ENCODE measurements at places on chromosomes 7 and 10. TPM values are rescaled to one million over a fixed set of nuclear protein-coding genes. Genes with fewer than 3 reads are reported as not detected.
A peak's percentile ranks its signal among the peaks of the same experiment; 100 is the strongest.

GRCh38 chr10:97763947-97764346 is 7.9 kb downstream of the SFRP5 start:
- no peak for DNase-seq

Gene RNF32
- 0.38 TPM for total RNA-seq

DNA sequence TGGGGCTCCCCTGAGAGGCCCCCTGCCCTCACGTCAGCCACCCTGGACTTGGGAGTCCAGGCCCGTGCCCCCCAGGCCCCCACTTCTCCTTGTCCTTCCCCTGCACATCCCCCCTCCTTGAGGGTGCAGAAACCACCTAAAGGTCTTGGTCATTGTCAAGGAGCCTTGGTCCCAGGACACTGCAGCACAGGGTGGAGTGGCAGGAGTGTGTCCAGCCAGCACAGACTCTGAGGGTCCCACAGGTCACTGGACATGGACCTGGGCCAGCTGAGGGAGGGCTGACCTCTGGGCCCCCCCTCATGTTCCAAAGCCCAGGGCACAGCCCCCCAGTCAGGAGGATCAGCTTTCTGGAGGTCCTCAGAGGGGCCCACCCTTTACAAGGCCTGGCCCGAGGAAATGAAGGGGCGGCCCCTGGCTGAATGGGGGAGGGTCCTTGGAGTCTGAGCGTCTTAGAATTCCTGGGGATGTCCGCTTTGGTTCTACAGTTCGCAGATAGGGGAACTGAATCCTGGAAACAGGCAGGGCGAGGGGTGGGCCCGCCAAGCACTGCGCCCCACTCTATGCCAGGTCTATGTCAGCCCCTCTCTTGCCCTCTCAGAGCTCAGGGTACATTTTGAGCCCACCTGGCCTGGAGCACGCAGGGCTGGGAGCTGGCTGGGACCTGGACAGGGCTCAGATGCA is 54.0 kb downstream of the PWWP2B start:
- DNase-seq = no peak

Gene ATOH7
- not detected for total RNA-seq

- DNase-seq = no peak
These were observed 175.2 kb downstream of the CDK14 start for GRCh38 chr7:90771281-90771680.

Gene ECD
- total RNA-seq = 17.0 TPM

DNA sequence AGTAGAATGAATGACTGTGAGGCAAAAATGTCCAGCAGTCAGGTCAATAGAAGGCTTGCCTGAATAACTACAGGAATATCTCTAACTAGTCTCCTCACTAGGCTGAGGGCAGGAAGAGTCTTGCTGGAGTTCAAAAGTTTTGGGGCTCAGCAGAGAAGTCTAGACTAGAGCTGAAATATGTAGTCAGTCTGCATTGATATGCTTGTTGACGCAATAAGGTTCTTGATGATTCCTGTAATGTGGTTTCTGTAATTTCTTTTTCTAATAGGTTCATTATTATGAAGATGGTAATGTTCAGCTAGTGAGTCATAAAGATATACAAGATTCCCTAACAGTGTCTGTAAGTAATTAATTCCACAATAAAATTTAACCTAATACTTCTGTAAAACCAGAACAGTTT is 41.5 kb upstream of the ST7 start:
- DNase-seq = no peak

GRCh38 chr7:1846331-1847065 is 176.4 kb downstream of the ELFN1 start:
- peak; percentile 75 for DNase-seq

Gene SKIDA1
- 1.8 TPM for total RNA-seq

GRCh38 chr7:150784954-150785353 is 15.2 kb downstream of the TMEM176B start:
- no peak for DNase-seq

Gene NAT16
- total RNA-seq = not detected

Gene LRMDA
- total RNA-seq = 4.5 TPM

DNA sequence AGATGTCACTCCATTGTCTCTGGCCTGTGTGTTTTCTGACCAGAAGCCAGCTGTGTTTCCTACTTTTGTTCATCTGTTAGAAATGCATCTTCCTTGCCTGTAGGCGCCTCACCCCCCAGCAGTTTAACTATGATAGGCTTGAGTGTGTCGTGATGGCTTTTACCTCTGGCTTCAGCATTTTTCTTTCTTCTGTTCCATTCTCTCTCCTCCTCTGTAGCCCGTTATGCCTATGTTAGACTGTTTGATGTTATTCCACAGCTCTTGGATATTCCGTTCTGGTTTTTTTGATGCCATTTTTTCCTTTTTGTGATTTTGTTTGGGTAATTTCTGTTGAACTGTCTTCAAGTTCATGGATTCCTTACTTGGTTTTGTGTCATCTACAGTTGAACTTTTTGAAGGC is 17.9 kb downstream of the MMP21 start:
- no peak for DNase-seq

Gene BTBD16
- not detected for total RNA-seq

- no peak for DNase-seq
These were observed 1150.0 kb upstream of the POT1 start for GRCh38 chr7:126079581-126079980.

- DNase-seq = no peak
These were observed 6.5 kb upstream of the CALU start for GRCh38 chr7:128732521-128733277.

DNA sequence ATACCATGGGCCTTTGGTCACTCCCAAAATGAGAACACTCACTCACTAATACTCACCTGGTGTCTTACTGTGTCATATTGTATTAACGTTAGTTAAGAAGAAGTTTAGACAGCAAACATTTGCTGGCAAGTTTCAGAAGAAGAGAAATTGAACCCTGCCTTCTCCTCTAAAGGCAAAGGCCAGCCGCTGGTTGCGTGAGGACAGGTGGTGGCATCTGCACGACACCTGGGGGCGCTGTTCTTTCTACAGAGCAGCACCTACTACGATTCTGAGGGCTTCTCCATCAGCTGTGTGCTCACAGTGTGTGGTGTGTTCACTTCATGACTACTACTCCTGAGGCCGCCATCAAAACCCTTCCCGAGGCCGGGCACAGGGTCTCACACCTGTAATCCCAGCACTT is 17.9 kb upstream of the CLEC2L start:
- DNase-seq = no peak

DNA sequence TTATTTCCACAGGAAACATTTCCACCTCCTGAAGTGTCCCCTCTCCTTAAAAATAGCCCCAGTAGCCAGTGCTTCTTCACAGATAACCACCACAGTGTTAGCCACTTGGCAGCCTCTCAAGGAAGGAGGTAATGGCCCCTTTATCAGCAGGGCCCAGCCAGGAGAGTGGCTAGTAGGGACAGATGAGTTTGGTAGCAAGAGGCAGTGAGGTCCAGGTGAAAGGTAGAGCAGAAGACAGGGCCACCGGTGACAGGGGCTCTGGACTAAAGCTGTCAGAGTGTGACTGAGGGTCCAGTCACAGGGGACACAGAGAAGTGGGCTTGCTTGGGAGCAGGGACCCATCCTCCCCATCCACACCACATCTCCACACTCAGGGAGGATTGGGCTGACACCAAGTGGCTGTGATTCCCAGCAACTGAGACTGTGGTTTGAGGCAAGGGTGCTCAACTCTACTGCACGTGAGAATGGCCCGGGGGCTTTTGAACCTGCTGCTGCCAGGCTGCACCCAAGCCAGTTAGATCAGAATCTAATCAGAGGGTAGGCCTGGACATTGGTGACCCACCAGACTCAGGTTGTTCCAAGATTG is 52.2 kb downstream of the C10orf120 start:
- DNase-seq = no peak

DNA sequence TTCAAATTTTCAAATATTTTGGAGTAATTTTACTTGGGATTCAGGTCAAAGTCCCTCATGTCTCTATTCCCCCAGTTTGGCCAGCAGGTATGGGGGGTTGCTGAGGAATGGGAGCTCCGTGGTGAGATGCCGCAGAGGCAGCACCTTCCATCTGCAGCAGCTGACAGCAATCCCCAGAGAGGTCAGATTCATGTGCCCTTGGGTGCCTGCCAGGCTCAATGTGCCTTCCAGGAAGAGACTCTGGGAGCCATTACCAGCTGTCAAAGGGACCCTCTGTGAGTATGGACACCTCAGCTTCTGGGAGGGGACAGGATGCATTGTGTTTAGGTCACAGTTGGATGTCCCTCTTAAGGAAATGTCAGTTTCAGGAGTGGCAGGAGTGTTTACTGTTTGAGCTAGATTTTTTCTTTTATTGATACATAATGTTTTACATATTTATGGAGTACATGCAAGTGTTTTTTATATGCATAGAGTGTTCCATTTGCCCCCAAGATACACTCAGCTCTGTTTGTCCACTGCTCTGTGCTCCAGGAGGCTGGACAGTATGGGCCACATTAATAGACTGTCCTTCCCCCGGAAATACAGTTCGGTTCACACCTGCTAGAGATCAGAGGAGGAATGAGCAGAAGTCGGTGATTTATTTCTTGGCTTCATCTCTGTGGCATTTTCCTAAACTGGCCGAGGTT is 75.3 kb upstream of the GRB10 start:
- DNase-seq = no peak

GRCh38 chr7:25002786-25003185 is 22.8 kb upstream of the OSBPL3 start:
- DNase-seq = no peak

GRCh38 chr7:9083837-9084236 is 650.4 kb downstream of the NXPH1 start:
- no peak for DNase-seq

- DNase-seq = no peak
These were observed at the start of gene STOX1 for GRCh38 chr10:68826764-68827591. Gene STOX1 (plus strand): TSS chr10:68827531. CDS start chr10:68827624, 93 bp downstream.

DNA sequence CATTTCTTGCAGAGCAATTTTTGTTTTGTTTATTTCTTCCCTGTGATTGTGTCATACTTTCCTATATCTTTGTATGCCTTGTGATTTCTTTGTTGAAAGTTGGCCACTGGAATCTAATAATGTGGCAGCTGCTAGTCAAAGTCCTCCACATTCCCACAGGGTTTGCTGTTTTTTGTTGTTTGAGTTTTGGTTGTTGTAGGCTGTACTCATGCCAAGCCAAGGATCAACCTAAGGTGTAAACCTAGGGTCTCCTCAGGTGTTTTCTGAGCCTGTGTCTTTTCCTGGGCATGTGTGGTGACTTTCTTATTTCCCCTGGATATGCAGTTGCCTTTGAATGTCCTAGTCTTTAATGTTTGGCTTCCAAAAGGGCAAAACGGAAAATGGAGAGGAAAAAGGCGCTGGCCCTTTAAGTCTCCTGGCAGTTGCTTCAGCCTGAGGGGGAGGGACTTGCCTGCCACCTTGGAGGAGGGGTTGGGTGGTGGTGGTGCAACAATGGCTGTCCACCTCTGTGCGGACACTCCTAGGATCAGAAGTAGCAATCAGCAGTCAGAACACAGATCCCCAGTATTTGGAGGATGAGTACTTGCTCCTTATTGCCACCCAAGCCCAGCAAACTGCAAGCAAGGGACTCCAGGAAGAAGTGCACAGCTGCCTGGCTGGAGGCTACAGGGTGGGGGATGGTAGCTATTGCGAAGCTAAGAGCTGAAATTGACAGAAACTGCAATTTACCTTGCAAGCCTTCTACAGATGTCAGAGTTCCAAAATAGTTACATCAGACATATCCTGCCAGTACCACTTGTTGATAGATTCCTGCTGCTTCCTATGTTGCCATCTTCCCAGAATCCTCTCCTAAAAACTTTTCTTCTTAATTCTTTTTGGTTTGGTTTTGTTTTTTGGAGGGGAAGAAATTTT is 5.6 kb upstream of the ZNF518A start:
- peak; percentile 76 for DNase-seq

DNA sequence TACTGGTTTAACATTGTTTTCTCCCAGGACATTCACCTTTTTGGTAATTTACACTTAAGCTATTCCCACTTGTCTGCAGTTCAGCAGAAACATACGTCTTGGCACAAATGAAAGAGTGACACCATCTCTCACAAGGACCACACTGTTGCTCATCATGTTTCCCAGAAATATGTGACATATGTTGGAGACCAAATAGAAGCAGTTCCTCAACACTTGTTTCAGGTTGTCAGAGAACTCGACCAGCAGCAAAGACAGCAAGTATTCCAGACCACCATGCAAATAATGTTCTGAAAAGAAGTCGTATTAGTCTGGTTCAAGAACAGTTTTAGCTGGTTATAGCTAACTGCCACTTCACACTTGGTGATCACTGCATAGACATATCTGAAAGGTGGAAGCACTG is 81.3 kb upstream of the KLF6 start:
- DNase-seq = no peak

DNA sequence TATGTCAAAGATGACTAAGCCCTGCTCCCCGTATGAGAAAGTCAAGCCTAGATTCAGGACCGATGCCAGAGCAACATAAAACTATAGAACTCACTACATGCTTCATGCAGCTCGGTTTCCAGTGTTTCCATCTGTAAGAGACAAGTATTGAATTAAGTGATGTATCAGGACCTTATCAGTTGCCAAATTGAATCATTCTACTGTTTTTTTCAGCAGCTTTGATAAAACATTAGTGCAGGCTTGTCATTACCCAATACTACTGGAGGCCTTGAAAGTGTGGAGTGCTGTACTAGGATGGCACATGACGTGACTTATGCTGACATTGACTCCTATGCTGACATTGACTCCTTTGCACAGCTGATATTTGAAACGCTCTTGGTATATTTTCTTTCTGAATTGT is 10.8 kb upstream of the NRP1 start:
- no peak for DNase-seq

Gene SH2D4B
- not detected for total RNA-seq

DNA sequence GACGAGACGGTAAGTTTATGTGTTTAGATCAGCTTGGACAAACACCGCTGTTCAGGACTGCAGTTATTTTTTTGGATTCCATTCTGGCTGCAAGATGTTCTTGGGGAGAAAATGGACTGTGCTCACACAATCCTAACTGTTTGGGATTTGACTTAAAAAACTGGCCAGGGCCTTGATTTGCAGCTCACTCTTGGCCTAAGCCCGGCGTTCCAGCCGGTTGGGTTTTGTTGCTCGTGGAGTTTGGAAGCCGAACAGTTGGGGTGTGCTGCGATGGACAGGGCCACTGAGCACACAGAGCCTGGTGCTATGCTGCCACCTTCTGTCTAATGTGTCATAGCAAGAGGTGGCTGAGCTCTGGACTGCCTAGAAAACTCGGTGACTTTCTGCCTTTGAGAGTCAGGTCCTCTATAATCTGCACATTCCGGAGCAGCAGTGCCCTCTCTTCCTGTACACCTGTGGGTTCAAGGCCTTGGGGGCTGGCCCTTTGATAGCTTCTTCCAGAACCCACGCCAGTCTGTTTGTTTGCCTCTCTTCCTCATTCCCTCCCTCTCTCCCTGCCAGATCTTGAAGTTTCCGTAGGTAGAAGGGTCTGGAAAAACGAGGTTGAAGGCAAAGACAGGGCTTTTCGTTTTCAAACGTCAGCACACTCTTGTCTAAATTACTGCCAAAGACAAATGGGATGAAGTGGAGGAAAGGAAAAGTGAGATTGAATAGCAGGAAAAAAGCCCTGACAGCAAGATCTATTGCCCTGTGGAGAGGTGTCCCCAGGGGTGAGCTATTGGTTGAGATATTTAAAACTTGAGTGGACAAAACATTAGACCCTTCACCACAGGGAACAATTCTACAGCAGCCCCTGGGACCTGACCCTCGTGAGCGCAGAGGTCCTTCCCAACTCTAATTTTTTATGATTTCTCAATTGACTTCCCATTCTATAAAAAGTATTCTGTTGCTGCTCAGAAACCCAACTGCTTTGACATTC is 167.5 kb upstream of the HABP2 start:
- DNase-seq = peak; percentile 85
